ENCODE measurements at places on chromosomes 16 and 17.

DNA sequence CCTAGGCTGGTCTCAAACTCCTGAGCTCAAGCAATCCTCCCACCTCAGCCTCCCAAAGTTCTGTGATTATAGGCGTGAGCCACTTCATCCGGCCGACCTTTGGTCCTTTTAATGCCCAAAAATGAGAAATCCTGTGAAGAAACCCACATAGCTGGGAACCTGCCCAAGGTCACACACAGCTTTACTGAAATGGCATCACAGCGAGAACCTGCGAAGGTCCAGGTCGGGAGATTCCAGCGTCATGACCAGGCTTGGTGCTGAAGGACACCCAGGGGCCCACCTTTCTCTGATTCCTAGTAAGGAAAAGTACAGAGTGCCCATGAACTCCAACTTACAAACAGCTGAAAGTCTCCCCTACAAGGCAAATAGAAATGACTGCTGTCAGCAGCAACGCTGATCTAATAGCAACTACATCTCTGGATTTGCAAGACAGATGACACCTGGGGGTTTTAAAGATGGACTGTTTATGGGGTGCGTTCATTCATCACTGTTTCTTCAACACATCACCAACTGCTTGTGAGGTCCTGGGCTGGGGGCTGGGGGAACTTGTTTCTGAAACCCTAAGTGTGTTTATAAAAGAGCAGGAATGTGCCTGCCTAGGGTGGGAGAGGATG, 24.5 kb upstream of the DNAH17 start:
- no peak for DNase-seq

GRCh38 chr16:27433636-27434035, 31.7 kb downstream of the IL21R start:
- no peak for DNase-seq

DNA sequence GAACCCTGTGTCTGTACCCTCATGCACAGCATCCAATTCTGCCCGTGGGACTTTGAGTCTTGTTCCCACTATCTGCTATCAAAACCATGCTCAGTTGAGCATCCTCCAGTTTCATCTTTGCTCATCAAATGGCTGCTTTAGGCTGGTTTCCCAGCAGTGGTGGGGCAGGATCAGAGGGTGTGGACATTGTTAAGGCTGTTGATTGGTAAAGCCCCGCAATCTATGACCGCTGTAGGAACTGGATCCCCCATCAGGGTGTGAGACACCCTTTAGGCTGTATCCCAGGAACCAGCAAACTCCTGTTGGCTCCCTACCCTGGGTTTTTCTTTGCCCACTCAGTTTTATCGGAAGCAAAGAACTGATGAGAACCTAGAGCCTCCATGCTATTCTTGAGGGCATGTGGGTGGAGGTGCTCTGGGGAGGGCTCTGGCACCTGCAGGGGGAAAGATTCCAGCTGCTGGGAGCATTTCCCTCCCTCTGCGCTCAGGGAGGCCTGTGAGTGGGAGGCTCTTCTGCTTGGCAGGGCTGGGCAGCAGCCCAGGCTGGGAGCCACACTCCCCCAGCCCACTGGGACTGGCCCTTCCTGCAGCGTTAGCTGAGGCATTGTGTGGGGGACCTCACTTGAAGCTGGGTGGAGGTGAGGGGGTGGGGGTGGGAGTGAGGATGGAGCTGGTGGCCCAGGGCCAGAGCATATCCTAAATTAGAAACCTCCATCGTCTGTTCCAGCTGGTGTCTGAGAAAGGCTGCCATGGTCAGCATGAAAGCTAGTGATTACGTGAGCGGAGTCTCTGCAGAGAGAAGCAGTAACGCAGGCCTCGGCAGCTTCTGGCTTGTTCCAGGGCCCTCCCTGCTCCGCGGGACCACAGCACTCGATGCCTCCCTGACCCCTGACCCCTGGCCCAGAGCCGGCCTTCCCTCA, 160.6 kb downstream of the IRF8 start:
- no peak for DNase-seq

DNA sequence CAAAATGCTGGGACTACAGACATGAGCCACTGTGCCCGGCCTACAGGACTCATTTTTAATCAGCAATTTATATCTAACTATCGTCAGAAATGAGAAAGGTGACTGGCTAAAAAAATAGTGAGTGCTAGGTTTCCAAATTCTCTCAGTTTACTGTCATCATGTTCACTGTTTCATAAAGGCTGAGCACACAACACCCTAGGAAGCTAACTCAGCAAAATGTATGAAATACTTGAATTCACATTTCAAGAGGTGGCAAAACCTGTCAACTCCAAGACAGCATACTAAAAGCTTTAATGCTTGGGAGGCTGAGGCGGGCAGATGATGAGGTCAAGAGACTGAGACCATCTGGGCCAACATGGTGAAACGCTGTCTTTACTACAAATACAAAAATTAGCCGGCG, 16.7 kb downstream of the WDR45B start:
- DNase-seq = no peak

DNA sequence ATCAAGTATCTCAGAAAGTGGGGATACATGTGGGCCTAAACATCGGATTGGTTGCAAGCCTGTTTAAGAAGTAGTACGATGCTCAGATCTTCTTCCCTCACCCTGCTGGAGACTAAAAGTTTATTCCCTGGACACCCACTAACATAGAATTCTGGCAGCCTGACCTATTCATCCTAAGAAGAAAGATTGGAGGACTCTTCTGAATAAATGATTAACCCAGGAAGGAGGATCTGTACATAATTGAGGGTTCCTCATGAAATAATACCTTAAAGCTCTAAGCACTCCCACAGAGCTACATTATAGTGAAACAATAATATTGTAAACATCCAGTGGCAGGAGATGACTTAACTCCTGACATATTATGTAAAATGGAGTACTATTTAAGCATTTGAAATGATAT, 111.7 kb downstream of the NLK start:
- no peak for DNase-seq

DNA sequence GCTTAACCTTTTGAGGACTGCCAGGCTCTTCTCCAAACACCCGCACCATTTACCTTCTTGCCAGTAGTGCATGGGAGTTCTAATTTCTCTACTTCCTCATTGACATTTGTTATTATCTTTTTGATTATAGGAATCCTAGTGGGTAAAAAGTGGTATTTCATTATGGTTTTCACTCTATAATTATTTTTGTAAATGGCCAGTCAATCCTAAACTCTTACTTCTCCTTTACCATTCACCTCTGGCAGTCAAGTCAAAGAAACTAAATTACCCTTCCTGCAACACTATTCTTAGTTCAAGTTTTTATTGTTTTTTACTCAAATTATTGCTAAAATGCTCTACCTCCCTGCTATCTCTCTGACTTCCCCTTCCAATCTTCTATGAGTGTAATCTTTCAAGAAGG, 29.8 kb upstream of the ANKFY1 start:
- no peak for DNase-seq

Measured in esophagus squamous epithelium (tissue), 5 donors.